COR-L47 (cell line): ENCODE measurements at places on chromosomes 2 and 18.

DNA sequence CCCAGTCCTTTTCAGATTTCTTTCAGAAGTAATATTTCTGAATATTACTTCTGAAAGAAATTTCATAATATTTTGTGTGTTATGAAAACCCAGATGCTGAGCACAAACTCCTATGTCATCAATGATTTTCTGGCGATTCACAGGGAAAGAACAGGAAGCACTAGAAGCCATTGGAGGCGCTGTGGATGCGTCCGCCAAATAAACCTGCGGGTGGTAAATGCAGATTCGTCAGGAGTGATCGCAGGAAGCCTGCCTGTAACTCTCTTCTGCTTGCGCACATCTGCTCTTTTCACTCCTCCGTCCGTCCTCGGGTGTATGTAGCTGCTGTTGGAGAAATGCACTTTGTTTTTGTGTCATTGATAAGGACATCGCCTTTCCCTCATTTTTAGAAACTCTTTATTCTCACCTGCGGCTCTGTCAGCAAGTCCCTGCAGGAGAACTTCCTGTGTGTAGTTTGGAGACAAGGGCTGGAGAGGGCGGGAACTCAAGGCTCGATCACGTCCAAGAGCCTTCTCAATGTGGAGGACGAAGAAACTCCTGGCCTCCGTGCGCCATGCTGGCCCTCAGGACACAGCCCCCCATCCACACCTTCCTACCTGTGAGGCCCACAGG lies 483.8 kb downstream of the GALR1 start:
- no peak for DNase-seq

DNA sequence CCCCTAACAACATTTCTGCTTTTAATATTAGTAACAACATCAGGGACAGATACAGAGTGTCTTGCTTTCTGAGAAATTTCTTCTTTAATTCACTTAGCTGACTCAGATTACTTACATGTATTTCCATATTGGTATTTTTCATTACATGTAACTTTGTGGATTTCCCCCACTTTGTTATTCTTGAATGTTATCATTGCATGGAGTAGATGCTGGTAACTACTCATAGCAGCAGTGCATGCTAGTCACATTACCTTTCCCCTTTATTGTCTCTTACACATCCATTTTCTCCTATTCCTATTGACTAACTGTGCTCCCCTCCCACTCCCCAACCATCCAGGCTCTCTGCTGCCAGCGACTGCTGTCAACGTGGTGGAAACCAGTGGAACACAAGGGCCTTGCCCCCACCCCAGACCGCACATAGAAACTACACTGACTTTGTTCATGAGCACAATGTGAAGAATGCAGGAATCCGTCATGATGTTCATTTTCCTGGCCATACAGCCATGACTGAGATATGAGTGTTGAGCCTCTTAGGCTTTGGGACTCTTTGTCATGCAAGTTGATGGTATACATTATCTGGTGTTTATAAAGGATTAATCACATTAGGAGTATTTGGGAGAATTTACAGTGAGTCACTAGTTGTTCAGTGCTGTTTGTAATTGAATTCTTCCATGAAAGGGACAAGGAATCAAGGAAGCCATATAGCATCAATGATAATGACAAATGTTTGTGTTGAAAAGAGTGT lies 91.0 kb downstream of the EPB41L5 start:
- DNase-seq = no peak

GRCh38 chr18:13269013-13269280 lies 50.4 kb downstream of the LDLRAD4 start:
- no peak for DNase-seq

DNA sequence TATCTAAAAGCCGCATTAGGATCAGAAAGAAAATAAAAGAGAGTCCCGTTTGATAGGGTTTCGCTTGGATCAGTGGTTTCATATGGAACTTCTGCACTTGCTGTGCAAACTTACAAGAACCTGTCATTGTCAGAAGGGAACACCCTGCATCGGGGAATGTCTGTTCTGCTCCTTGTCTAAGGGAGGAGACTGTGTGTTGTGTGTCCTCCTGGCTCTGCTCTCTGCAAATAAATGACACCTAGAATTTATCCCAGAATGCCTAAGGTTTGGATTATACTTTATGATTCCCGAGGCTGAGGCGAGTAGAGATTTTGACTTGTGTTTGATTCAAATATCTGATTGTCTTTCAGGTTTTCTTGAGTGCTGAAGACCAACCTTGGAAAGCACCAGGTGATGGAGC lies 785.1 kb downstream of the GALR1 start:
- DNase-seq = no peak

GRCh38 chr2:128635361-128635900 lies 316.8 kb upstream of the HS6ST1 start:
- no peak for DNase-seq

GRCh38 chr2:7611750-7612149 lies 694.5 kb downstream of the RNF144A start:
- no peak for DNase-seq

DNA sequence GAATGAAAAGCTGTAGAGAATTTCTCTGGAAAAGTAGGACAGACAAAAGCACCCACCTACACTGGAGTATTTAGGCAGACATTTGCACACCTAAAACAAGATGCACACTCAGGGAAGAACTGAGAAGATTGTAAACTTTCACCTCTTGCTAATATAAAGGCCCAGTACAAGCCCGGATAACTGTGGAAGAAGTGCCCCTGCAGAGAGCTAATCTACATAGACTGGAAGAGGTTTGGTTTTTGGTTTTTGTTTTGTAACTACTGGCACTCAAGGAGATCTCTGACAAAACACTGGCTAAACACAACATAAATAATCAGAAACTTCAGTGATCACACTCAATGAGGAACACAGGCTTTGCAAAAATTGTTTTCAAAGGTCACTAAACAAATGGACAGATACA lies 782.2 kb upstream of the SLC8A1 start:
- no peak for DNase-seq

DNA sequence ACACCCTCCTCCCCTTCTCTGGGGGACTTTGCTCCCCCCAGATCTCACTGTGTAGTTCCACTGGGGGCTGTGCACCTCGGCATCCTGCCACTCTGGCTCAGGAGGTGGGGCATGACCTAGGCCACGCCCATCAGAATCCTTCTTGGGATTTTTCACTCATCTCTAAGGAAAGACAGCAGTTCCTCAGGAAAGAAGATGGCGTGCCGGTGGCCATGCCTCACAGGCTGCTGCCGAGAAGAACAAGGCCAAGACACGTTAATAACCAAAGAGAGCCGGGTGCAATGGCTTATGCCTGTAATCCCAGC lies 3.2 kb downstream of the NMUR1 start:
- DNase-seq = no peak

DNA sequence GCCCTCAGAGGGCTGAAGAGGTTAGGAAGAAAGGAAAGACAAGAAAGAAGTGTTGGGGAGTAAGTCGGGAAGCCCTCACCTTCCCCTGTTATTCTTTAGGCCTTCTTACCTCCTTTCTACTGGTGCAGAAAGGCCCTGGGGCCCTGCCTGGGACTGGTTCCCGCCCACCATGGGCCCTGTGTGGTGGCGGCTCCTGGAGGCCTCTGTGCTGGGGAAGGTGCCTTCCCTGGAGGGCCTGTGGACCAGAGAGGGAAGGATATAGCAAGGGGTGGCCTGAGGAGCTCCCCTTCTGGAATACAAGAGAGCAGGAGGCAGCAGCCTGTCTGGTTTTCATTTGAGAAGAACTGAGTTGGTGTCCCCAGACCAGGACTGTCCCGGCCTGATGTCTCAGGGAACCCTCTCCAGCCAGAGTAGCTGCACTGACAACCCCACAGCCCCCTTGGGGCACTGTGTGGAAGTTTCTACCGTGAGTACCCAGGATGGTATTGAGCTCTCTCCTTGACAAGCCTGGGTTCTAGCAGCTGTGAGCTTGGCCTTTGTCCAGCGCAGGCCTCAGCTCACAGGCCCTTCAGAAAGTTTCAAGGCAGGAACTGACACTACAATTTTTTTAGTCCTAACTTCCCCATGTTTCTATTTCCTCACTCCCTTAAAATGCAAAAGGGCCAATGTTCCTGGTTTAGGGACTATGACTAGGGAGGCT lies 47.1 kb downstream of the EFR3B start:
- DNase-seq = no peak

- no peak for DNase-seq
Observed at GRCh38 chr18:45549290-45549689, 66.0 kb upstream of the SLC14A2 start.

DNA sequence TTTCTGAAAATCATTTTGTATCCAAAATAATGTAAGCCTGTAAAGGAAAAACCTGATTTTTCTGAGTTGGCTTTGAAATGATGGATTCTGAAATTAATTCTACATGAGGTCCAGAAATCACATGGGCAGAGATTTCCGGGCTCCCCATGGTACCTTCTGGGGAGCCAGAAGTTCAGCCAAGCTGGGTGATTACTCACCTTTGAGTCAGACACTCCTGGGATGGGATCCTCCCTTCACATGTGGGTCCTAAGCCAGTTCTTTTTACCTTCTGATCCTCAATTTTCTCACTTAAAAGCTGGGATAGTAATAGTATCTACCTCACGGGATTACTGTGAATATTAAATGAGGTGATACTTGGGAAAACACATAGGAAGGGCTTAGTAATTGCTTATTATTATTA lies 179.8 kb upstream of the EPAS1 start:
- DNase-seq = no peak

- no peak for DNase-seq
Observed at GRCh38 chr2:1766425-1766824, 22.1 kb upstream of the PXDN start.

GRCh38 chr2:120238728-120239487 lies 13.7 kb upstream of the RALB start:
- DNase-seq = no peak

- DNase-seq = no peak
Observed at GRCh38 chr2:113058411-113058994, 495 bp upstream of the IL36RN start.

DNA sequence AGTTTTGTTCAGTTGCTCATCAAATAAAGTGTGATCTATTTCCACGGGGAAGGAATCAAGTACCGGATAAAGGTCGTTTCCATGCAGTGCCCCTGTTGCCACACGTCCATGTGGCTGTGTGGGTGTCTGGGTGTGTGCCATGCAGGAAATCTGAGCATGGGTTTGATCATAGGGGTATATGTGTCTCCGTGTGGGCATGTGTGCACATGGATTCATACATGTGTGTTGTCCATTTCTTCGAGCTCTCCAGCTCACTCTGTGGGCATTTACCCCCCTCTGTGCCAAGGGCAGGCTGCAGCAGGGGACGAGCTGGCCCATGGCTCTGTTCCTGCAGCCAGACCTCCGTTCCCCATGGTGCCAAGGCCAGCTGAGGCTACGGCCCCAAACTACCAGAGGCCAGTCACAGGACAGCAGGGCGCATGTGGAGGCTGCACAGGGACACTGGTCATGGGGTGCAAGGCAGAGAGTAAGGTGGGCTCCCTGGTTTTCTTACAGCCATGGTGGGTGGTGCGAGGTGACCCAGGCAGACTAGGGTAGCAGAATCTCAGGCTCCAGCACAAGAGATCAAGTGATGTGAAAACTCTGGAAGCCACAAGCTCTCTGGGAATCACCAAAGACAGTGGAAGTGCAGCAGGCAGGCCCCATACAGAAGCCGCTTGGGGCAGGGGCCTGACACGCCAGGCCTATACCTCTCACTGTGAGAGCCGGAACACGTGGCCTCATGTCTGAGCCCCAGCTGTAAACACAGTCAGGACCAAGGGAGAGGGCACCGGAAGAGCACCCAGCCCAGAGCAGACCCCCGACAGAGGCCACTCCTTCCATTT lies 66.4 kb upstream of the RAB6C start:
- DNase-seq = no peak

GRCh38 chr18:48637081-48637990 lies 98.5 kb downstream of the CTIF start:
- DNase-seq = no peak
